ENCODE measurements at places on chromosomes 3 and 15.

- no peak for DNase-seq
These were observed 15.0 kb downstream of the TIGIT start for GRCh38 chr3:114308830-114309229.

- no peak for DNase-seq
These were observed 43.0 kb upstream of the HEG1 start for GRCh38 chr3:125098611-125099291.

- no peak for DNase-seq
These were observed 349.6 kb downstream of the ZIC1 start for GRCh38 chr3:147758771-147759170.

DNA sequence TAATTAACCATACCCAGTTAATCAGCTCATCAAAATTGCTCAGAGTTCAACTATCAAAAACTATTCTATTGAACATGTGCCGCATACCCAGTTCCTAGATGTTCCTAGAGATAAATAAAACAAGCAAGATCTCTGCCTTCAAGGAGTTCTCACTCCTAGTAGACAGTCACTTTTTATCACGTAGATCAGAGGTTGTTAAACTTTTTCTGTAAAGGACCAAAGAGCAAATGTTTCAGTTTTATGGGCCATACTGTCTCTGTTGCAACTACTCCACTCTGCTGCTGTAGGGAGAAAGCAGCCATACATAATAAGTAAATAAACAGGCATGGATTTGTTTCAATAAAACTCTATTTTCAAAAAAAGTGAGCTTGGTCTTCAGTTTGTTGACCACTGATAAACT lies 7.9 kb downstream of the FBN1 start:
- DNase-seq = no peak

GRCh38 chr3:123100193-123100776 lies 33.5 kb downstream of the PDIA5 start:
- DNase-seq = no peak

GRCh38 chr3:43650345-43650744 lies 28.5 kb upstream of the ANO10 start:
- no peak for DNase-seq

Measured in kidney tubule cell (primary cell).